ENCODE measurements at places on chromosomes 16 and 17.

DNA sequence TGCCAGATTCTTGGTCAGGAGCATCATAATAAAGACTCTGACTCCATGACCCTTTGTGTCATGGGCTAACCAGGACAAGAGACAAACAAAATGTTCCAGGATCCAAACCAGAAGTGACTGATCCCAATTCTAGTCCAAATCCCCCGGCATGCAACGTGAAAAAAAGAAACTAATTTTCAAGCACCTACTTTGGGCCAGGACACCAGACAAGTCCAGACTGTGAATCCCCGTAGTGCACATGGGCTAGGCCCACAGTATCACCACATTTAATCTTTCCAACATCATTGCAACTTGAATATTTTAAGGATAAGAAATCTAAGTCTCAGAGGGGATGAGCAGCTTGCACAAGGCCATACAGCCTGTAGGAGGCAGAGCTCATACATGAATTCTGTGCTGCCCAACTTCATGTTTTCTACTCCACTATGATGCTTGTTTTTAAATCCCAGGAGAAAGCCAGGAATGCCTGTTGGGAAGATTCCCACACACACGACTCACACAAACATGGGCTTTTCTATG, 365.7 kb downstream of the NPIPA8 start:
- no peak for DNase-seq

GRCh38 chr16:9469512-9469911, 378.1 kb downstream of the HAPSTR1 start:
- DNase-seq: peak; percentile 8

DNA sequence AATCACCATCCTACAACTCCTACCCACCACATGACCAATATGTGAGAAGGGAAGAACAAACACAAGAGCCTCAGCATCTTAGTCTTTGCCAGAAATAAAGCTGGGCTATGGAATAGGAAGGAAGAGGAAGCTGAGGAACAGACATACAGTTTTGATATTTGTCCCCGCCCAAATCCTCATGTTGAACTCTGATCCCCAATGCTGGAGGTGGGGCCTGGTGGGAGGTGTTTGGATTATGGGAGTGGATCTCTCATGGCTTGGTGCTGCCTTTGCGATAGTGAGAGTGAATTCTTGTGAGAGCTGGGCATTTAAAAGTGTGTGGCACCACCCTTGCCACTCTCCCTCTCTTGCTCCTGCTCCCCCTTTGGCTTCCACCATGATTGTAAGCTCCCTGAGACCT, 52.4 kb upstream of the NLK start:
- no peak for DNase-seq

- DNase-seq: no peak
Measured at GRCh38 chr17:6474906-6475305, 30.7 kb downstream of the PIMREG start.

DNA sequence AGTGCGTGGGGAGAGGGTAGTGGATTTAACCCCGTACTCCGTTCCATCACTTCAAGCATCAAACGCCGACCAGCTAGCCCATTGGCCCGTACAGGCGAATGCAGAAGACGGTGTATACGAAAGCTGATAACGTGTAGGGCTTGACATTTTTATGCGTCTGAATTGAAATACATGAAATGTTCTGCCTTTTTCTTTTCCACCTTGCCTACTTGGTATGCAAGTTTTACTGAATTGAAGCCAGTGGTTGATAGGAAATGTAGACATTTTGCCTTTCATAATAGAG, 834 bp upstream of the STAT3 start:
- no peak for DNase-seq

DNA sequence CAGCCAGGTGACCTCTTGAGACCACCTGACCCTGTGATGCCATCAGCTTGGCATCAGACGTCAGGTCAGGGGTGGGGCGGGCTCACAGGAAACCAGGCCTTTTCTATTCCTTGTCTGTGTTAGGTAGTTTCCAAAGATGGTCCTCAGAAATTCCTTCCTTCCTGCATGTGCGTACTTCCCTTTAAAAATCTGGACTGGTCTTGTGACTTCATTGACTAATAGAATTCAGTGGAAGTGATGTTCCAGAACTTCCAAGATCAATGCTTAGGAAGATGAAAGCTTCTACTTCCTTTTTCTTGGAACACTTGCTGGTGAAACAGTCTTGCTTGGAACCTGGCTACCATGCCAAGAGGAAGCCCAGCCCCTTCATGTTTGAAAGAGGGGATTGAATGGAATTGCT, 10.0 kb upstream of the N4BP1 start:
- no peak for DNase-seq

DNA sequence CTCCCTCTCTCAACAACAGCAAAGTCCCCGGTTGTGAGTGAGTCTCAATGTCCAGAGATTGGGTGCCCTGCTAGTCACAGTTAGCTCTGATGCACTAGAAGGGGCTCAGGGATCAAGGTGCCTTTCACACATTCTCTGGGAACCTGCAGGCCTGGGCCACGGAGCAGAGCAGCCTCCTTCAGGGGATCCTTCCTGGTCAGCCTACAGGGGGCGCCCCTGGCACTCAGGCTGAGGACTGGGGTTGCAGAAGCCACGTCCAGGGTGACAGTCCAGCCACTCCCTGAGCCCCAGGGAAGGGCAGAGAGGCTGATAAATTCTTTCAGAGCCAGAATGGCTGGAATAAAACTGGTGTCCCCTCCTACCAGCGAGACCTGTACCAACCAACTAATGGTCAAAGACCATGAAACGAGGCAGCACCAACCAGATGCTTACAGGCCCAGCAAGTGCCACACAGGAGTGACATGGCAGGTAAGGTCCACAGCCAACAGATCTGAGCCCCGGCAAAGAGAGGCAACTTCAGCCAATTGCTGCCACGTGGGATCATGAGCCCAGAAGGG, 43.5 kb downstream of the ST3GAL2 start:
- no peak for DNase-seq

GRCh38 chr17:27284811-27285415, 9.0 kb upstream of the WSB1 start:
- DNase-seq: no peak

DNA sequence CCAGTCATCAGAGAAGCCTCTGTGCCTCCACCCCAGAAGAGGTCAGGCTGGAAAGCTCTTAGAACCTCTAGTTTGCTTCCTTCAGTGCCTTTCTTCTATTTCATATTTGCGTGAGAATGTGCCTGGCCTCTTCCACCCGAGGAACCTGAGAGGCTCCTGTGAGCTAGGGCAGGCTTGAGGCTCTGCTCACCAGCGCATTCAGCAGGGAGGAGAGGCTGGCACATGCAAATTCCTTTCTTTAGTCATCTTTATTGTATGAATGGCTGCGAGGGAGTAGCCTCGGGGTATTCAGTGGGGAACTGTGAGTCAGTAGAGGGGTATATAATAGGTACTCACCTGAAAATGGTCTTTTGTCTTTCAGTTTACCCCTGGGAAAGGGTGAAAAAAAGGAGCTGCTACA, 268.3 kb downstream of the ABCC12 start:
- peak; percentile 2 for DNase-seq

- DNase-seq: no peak
Measured at GRCh38 chr16:2775765-2776499, 1.1 kb downstream of the ELOB start.

DNA sequence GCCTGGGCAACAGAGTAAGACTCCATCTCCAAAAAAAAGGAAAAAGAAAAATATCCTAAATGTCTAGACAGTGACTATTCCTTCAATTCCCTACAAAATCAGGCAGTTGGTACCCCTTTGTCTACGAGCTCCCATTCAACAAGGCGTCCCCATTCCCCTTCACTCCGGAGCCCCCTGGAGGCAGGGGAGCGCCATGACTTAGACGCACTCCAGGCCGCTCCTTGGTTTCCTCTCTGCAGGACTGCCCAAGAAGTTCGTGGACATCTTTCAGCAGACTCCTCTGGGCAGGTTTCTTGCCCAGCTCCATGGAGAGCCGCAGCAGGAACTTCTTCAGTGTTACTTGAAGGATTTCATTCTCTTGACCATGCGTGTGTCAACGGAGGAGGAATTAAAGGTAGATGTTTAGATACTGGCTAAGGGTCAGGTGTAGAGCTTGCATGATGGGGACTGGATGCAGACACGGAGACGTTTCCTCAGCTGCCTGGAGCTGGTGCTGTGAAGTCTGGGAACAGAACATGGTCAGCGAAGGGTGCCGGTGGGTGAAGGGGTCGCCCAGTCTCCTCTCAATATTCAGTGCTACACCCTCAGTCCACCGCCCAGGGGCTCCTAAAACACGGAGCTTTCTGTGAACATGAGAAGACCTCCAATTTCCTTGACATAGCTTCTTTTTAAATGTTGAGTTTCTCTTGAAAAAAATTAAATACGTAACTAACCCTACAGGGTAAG, 53.3 kb upstream of the ENDOV start:
- DNase-seq: no peak

DNA sequence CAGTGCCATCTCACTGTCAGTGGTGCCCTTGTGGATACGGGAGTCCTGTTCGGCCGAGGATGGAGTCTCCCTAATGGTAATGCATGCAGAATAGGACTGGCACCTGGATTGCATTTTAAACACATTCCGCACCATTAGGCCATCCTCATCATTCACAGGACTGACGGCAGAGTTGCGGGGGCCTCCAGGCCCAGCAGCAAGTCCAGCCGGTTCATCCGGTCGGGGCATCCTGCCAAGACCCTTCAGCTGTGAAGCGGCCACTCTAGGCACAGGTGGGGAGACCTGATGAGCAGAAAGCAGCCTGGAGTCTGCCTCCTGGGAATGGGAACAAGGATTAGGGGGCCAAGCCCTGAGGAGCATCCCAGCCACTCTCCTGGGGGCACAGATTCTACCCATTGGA, 90.3 kb upstream of the XYLT1 start:
- DNase-seq: no peak

DNA sequence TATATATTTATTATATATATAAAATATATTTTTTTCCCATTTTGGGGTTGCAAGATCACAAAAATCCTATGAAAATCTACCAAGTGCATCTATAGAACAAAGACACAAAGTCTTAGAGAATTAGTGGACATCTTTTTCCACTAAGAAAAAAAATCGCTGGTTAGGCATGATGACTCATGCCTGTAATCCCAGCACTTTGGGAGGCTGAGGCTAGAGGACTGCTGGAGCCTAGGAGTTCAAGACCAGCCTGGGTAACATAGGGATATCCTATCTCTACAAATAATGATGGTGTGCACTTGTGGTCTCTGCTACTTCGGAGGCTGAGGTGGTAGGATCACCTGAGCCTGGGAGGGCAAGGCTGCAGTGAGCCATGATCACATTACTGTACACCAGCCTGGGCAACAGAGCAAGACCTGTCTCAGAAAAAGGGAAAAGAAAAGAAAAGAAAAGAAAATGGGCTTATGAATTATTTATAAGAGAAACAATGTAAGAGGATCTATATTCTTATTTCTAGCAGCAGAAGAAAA, 185.1 kb upstream of the PSMD7 start:
- DNase-seq: no peak

GRCh38 chr17:70070305-70071027, 4.6 kb upstream of the KCNJ16 start:
- no peak for DNase-seq

GRCh38 chr17:31411707-31412285, 20.3 kb downstream of the RAB11FIP4 start:
- no peak for DNase-seq

DNA sequence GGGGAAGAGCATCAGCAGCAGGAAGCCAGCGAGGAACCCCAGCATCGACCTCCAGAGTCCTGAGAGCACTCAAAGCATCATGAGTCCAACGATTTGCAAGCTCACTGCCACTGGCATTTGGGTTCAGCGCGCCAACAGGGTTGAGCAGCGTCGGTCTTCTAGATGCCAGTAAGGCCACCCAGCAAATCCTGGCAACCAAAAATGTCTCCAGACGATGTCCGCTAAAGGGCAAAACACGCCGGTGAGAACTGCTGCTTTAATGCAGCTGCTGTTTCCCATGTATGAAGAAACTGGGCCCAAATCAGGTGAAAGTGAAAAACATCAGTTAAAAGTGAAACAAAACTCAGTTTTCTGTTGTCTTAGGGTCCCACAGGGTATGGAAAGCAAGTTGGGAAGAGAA, 70.2 kb downstream of the ANKRD11 start:
- no peak for DNase-seq

DNA sequence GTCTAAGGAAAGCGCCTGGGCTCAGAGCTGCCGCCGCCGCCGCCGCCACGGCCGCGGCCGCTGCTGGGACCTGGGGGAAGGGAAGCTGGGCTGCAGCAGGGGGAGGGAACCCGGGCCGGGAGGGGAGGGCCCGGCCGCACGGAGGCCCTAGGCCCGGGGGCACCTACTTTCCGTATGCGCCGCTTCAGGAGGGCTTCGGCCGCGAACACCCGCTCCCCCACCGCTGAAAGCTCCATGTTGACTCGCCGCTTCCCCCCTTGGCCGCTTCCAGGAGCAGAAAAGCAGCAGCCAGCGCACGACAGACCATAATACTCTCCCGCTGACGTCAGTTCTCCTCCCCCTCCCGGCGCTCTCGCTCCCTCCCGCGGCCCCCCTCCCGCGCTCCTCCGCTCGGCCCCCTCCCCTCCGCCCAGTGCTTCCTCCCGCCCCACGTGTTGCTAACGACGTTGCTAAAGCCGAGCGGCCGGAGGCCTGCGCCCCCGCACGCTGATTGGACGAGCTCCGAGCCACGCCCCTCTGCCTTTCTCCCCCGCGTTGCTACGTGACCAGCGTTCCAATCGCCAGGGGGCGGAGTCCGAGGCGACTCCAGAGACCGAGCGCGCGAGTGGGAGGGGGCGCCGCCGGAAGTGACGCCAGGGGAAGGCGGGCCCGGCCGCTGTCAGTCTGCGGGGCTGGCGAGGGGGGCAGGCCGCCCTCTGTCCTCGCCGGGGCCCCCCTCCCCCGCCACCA, at the start of gene CBX8:
Gene CBX8, minus strand, starts transcription at position 315 of the 729 bp plus-strand sequence. Its CDS starts 79 bp downstream, at position 236.
- peak; percentile 97 for DNase-seq

GRCh38 chr17:78716814-78717393, 65.2 kb downstream of the CYTH1 start:
- no peak for DNase-seq
